Immature natural killer cell (primary cell): ENCODE measurements at places on chromosomes 7 and 10.
A peak's percentile ranks its signal among the peaks of the same experiment; 100 is the strongest.

- DNase-seq: no peak
These were observed 61.9 kb upstream of the PDLIM1 start for GRCh38 chr10:95352684-95353083.

GRCh38 chr7:48300301-48300700 lies 129.0 kb downstream of the ABCA13 start:
- no peak for DNase-seq

- no peak for DNase-seq
These were observed 46.1 kb upstream of the CACUL1 start for GRCh38 chr10:118800920-118801319.

DNA sequence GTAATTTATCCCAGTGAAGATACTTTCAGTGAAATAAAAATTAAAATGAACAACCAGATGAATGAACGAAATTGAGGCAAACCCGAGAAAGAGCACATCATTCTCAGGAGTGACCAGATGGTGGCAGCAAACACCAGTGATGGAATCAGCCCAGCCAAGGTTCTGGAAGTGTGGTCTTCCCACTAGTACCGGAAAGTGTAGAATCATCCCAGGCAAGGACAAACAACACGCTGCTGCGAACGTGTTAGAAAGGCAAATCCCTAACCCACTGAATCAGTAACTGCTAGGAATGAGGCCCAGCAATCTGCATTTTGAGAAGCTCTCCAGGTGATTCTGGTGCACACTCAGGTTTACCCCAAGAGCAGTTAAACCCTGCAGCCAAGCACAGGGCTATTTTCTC lies 15.5 kb upstream of the SLC18A3 start:
- DNase-seq: peak; percentile 9

GRCh38 chr10:1454428-1454827 lies 282.9 kb downstream of the ADARB2 start:
- peak; percentile 6 for DNase-seq

DNA sequence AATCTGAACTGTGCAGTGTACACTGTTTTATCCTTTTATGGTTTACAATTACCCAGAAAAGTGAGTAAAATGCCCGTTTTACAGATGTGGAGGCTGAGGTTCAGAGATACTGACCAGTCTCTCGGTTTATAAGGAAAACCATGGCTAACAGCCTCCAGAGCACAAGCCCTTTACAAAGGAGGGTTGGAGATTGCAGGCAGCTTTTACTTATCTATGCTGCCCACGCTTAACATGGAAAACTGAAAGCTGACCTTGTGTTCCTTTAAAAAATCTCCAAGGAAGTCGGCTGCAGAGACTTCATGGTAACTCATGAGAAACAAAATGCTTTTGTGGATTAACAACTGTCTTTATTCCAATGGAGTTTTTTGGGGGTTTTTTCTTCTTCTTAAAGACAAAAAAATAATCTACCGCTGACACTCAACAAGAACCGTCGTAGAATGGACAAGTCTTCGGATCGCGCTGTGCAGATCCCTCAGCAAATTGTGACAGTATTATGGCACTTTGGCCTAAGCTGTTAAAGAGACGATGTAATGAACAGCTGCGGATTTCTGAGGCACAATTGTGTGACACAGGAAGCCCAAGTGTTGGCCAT lies 654 bp upstream of the SLF2 start:
- DNase-seq: no peak

DNA sequence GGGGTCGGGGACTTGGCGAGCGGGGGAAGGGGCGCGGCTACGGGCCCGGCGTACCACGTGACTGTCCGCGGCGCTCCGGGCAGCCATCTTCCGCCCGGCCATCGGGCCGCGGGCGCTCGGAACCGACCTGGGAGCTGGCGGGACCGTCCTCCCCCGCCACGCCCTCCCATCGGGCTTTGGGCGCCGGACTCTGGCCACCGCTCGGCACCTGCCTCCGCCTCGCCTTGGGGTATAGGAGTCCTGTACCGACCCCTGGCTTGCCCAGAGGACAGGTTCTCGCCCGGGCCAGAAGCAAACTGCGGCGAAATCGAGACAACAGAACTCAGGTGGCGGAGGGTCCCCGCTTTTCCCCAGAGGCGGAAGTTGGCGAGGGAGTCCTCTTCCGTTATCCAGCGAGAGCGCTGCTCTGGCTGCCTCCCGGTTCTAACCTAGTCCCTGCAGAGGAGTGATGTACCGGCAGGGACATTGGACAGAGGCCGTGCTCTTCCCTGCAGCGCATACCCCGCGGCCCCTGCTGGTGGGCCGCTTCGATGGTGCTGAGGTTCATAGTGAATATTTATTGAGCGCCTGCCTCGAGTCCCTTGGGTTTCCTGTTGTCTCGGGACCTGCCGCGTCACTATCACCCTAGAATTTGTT lies 1.2 kb upstream of the SGMS1 start:
- DNase-seq: peak; percentile 78

- no peak for DNase-seq
These were observed 14.3 kb downstream of the MMS19 start for GRCh38 chr10:97483921-97484320.

GRCh38 chr10:5563991-5564536 lies 39.3 kb downstream of the CALML3 start:
- peak; percentile 11 for DNase-seq

- DNase-seq: no peak
These were observed 1178.5 kb upstream of the C7orf33 start for GRCh38 chr7:147412109-147412508.

DNA sequence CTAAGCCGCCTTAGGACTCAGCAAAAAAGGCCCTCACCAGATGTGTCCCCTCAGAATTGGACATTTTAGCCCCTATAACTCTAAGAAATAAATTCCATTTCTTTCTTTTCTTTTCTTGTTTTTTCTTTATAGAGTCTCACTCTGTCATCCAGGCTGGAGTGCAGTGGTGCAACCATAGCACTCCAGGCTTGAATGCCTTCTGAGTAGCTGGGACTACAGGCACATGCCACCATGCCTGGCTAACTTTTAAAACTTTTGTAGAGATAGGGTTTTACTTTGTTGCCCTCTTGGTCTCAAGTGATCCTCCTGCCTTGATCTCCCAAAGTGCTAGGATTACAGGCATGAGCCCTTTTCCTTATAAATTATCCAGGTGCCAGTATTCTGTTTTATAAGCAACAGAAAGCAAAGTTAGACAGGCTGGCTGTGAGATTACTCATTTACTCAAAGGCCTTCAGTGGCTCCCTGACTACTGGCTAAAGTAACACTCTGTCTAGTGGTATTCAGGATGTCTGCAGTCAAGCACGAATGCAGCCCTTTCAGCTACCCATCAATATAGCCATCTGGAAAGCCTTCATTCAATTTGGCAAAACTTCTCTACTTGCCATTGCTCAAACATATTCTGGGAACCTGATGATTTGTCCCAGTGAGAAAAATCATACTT lies 128.6 kb downstream of the ICA1 start:
- DNase-seq: no peak

DNA sequence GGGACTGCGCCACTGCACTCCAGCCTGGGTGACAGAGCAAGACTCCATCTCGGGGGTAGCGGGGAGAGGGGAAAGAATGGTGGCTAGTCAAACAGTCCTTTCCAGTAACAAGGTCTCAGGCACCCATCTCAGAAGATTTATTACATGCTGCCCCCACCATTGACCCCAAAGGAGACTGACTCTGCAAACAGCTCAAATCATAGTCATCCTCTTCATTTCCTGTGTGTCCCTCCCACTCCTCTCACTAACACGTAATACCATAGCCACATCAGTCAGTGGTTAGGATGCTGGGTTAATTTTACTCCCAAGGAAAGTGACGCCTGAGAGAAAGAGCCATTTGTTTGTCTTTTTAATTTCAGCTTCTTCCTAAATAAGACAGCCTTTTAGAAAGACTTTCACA lies 56.6 kb upstream of the BET1 start:
- DNase-seq: no peak

- no peak for DNase-seq
These were observed 179.1 kb downstream of the TCF7L2 start for GRCh38 chr10:113129117-113129516.

GRCh38 chr10:11280187-11280932 lies 262.7 kb downstream of the CELF2 start:
- no peak for DNase-seq

GRCh38 chr10:59225211-59225610 lies 48.8 kb downstream of the PHYHIPL start:
- DNase-seq: no peak

GRCh38 chr7:2185715-2186114 lies 47.0 kb downstream of the MAD1L1 start:
- DNase-seq: no peak

DNA sequence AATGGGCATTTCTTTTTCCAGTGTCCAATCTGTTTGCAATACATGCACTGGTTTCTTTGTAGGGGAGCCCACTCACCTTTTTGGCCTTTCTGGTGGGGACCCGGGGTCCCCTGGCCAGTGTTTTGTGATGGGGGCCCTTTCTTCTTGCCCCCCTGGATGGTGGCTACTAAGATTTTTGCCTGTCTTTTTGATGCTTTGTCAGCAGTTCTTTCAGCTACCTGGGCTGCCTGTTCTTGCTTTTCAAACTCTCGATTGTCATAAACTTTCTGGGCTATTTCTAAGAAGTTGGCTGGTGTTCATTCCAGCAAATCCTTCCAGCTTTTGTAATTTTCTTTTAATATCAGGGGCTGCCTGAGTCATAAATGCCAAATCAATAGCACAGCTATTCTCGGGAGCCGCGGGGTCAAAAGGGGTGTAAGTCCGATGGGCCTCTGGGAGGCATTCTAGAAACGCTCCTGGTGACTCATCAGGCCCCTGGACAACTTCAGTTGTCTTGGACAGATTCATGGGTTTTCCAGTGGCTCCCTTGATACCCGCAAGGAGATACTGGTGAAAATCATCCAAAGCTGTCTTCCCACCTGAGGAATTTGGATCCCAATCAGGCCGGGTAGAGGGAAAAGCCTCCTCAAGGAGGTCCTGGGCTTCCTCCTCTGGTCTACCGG lies 79.0 kb downstream of the PRR15 start:
- no peak for DNase-seq

DNA sequence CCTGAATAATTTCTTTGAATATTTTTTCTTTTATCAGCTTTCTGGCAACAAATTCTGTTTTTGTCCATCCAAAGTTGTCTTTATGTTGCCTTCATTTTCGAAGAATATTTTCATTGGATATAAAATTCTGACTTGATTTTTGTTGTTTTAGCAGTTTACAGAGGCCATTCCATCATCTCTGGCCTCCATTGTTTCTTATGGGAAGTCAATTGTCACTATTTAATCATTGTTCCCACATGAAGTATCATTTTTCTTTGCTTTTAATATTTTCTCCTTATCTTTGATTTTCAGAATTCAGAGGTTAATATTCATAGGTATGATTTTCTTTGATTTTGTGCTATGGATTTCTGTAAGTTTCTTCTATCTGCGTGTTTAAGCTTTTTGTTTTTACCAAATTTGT lies 512.6 kb downstream of the LRMDA start:
- no peak for DNase-seq

- no peak for DNase-seq
These were observed 60.3 kb upstream of the POT1 start for GRCh38 chr7:124989911-124990310.

DNA sequence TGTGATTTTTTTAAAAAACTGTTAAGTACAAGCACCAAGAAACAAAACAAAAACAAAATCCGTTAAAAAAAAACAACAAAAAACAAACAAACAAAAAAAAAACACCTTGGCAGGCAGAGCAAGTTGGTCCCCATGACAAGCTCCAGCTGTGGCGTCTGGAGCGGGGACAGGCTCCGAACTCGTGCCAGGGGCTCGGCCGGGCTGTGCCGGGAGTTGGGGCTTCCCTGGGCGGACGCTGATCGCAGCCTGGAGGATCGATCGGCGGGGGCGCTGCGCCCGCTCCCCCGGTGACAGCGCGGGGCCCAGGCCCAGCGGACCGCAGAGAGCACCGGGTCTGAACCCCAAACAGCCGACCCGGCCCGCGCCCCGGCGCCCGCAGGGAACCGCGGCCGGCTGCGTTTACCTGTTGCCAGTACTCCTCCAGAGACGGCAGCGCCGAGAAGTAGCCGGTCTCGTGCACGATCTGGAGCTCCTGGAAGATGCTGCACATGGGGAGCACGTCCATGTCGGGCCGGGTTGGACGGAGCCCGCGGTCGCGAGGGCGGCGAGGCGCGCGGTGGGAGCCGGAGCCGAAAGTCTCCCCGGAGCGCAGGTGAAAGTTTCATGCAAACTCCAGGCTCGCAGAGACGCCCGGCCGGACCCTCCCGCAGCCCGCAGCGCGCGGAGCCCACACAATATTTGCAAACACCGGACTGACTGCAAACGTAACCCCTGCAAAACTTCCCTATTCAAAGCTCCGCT lies at the start of gene KLF6:
Gene KLF6, minus strand, starts transcription at position 700 of the 741 bp plus-strand sequence. Its CDS starts 195 bp downstream, at position 505.
- DNase-seq: no peak

DNA sequence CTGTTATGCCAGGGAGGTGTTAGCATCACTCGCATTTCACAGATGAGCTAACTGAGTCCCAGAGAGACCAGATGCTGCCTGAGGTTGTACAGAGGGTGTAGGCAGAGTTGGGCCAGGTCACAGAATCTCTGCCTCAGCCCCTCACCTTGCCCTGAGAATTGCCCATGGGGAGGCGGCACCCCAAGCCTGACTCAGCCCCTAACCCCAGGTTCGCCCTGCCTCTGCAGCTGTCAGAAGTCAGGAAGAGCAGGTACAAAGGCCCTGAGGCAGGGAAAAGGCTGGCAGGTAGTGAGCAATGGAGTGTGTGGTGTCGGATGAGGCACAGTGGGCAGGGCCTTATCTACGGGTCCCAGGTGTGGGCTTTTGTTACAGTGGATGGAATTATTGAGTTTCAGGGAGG lies 79.4 kb downstream of the MYL10 start:
- DNase-seq: no peak

GRCh38 chr7:99677013-99677647 lies 2.7 kb downstream of the CYP3A5 start:
- DNase-seq: no peak

DNA sequence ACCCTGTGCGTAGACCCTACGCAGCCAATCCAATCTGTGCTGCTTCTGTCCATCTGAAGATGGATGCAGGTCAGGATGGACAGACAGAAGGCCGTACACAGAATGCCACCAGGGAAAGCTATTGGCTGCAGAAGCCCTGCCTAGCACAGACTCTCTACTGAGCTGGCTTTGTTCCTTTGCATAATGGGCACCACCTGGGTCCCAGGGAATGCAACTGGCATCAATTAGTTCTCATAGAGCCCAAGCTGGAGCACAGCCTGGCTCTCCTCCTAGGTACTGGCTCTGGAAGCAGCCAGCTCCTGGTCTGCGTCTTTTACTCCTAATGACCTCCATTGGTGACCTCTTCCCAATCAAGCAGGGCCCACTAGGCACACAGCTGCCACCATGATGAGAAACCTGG lies 26.8 kb upstream of the CACUL1 start:
- no peak for DNase-seq

DNA sequence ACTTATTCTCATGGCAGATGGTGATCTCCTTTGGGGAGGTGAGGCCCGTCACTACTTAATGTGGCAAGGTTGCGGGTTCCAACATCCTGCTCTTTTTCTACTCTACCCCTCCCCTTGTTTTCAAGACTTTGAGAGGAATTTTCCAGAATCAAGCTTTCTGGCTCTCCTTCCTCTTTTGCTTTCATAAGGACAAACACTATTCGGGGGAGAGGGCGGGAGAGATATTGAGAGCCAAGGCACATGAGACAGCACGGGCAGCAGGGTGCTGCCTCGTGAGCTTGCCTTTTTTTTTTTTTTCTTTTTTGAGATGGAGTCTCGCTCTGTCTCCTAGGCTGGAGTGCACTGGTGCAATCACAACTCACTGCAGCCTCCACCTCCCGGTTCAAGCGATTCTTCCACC lies 6.9 kb upstream of the PFKFB3 start:
- no peak for DNase-seq
